ENCODE measurements at places on chromosomes 2 and 18.
A peak's percentile ranks its signal among the peaks of the same experiment; 100 is the strongest.

DNA sequence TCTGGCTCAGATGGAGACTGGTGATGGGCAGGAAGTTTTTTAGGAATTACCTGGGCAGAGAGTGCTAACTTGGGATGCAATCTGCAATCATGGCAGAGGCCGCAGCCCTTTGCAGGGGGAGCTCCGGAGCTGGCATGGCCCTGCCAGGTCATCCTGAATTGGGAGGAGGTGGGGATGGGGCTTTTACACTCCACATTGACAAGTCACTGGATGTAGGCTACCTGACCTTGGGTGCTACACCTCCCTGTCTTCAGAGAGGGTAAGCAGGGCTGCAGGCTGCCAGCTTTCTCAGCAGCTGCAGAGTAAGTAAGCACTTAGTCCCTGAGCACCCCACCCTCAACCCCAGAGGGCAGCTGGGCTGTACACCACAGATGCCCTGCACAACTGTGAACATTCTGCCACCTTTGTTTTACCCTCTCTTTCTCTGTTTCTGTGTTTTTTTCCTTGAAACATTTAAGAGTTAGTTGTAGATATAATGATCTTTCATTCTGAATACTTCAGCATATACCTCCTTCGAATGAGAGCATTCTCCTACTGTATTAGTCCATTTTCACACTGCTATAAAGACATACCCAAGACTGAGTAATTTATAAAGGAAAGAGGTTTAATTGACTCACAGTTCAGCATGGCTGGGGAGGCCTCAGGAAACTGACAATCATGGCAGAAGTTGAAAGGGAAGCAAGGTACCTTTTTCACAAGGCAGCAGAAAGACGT is 6.8 kb upstream of the HS1BP3 start:
- no peaks in the 10 kb centered on the region for H3K36me3 ChIP-seq
- H3K27me3 ChIP-seq = peaks cover 63% of the 10 kb centered on the region
- no peak for DNase-seq
- H3K4me1 ChIP-seq = peaks cover 4% of the 10 kb centered on the region
- H3K27ac ChIP-seq = no peak overlapping the region

- H3K4me1 ChIP-seq = peaks cover 28% of the 10 kb centered on the region
- no peak overlapping the region for H3K4me3 ChIP-seq
- H3K36me3 ChIP-seq = no peaks in the 10 kb centered on the region
- H3K27ac ChIP-seq = no peak overlapping the region
- H3K27me3 ChIP-seq = no peaks in the 10 kb centered on the region
- DNase-seq = peak; percentile 63
Measured at GRCh38 chr2:20190876-20191713, 33.8 kb downstream of the SDC1 start.

GRCh38 chr2:195442458-195443175 is 214.4 kb upstream of the SLC39A10 start:
- H3K27ac ChIP-seq = no peak overlapping the region
- no peak overlapping the region for H3K4me3 ChIP-seq
- DNase-seq = no peak

- H3K4me1 ChIP-seq = no peaks in the 10 kb centered on the region
- H3K4me3 ChIP-seq = no peak overlapping the region
- no peaks in the 10 kb centered on the region for H3K27me3 ChIP-seq
- DNase-seq = no peak
- H3K36me3 ChIP-seq = no peaks in the 10 kb centered on the region
Measured at GRCh38 chr18:26763446-26764110, 101.9 kb downstream of the AQP4 start.

GRCh38 chr2:60459851-60460250 is 93.6 kb downstream of the BCL11A start:
- H3K27ac ChIP-seq = no peak overlapping the region
- H3K27me3 ChIP-seq = no peaks in the 10 kb centered on the region
- no peak overlapping the region for H3K4me3 ChIP-seq
- no peak for DNase-seq
- H3K36me3 ChIP-seq = peaks cover 19% of the 10 kb centered on the region
- no peaks in the 10 kb centered on the region for H3K4me1 ChIP-seq

- H3K27ac ChIP-seq = no peak overlapping the region
- no peaks in the 10 kb centered on the region for H3K36me3 ChIP-seq
- peaks cover 3% of the 10 kb centered on the region for H3K4me1 ChIP-seq
- H3K27me3 ChIP-seq = no peaks in the 10 kb centered on the region
Measured at GRCh38 chr2:190467575-190468083, 59.5 kb downstream of the MFSD6 start.
